ENCODE measurements at places on chromosomes 2 and 18.

- DNase-seq, result peak; percentile 26
Observed at GRCh38 chr2:7607441-7608173, 690.4 kb downstream of the RNF144A start.

DNA sequence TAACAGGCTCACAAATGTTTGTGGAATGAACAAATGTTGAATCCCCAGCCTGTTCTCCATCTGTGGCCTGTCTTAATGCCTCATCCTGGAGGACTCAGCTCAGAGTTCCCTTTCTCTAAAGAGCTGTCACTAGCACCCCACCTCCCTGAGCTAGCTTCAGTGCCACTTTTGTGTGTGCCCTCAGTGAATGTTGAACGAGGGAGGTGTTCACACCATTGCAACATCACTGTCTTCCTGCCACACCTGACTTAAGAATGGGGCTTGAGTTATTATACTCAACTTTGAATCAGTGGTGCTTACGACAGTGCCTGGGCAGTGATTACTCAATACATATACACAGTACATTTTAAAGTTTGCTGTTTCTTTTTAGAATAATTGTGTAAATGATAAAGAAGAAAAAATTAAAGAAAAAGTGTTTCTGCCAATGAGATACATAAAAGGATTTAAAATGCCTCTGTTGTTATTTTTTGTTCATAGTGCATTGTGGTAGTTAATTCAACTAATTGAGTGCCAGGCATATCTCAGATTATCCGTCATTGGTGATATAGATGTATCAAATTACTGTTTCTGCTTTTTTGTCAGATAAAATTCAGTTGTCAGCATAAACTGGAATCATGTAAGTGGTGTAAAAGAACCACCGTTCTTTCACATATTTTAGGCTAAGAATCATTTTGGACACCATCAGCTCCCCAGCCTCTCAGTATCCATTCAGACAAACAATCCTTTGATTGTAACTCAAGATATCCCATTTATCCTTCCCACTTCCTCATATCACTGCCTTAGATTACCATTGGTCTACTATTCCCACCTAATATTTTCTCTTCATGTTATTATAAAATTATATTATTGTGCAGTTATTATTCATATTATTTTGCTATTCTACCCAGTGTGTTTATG, 304.7 kb downstream of the PTPRM start:
- DNase-seq, result no peak

- DNase-seq, result no peak
Observed at GRCh38 chr18:24992491-24992890, 359.5 kb downstream of the ZNF521 start.

DNA sequence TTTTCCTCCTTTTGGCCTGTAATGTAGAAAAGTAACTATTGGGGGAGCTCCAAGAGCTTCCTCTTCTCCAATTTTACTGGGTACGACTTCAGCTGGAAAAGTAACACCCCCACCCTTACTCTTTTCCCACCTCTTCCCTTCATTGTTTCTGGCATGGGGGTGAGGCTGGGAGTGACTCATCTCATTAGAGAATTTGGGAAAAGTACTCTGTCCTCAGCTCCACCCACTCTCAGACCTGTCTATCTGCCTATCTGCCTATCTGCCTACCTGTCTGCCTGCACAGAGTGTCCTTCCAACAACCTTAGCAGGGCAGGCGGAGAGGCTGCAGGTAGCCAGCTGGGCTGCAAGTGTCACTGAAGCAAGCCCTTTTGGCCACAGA, 93.6 kb downstream of the EPHA4 start:
- no peak for DNase-seq
